ENCODE measurements at places on chromosomes 3 and 15. TPM values are rescaled to one million over a fixed set of nuclear protein-coding genes. Genes with fewer than 3 reads are reported as not detected.

DNA sequence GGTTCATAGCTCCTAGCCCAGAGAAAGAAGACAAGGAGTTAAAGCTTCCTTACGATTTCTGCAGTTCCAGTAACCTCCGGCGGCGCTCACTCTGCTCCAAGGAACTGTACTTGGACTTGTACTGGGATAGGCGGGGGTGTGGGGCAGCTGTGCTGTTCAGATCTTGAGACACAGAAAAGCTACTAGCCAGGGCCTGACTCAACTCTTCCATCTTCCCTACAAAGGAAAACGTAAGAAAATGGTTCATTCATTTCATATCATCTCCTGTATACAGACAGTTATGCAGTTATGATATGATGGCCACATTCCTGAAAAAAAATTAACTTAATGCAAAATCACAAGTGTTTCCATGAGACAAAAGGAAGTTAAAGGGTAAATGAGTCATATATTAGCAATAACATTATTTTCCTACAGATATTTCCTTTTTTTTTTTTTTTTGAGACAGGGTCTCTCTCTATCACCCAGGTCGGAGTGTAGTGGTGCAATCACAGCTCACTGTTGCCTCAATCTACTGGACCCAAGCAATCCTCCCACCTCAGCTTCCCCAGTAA is 4.6 kb downstream of the SNUPN start:
- peak; percentile 60 for DNase-seq

The STARD5 gene
- 1.3 TPM for total RNA-seq

DNA sequence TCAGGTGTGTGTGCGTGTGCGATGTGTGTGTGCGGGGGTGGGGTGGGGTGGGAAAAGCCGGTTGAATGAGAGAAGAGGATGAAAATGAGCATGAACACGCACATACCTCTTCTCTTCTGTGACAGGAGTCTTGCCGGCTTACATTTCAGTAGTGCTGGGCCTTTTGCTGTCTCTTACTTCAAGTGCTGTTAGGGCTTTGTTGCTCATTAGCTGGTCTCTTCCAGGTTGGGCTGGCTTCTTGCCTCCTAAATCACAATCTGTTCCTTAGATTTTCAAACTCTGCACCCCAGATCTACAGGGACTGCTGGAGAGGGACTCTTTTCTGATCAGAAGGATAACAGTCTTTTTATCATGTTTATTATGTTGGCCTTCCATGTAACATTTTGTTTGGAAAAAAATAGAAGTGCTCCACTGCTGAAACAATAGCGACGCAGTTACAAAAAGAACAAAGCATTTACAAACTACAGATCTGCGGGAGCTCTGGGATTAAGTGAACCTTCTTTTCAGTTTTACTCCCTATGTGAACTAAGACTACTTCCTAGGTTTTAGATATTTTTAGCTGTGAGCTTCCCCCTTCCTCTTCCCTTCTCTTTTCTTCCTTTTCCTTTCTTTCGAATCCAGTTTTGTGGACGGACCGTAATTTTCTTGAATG is 48.5 kb downstream of the USP13 start:
- DNase-seq = no peak

DNA sequence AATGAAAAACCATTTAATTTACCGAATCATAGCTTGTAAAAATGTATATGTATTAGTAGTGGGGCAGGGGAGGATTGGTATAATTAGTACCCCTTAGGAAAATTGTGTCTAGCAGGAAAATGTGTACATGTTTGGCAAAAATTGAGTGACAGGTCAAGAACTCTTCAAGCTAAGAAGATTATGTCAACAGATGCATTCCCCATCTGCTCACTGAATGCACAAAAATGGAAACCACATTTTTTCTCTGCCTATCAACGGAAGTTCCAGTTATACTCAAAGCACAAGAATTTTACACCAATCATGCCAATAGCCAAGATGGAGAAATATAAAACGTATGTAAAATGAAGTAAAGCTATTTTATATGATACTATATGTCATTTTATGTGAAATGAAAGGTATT is 377.8 kb downstream of the KCNH8 start:
- DNase-seq = no peak

Data from heart right ventricle (tissue), 16 donors.